Activated T-cell treated with anti-CD3 and anti-CD28 coated beads for 4 hours (primary cell): ENCODE measurements at places on chromosomes 2 and 18.

GRCh38 chr2:179995741-179996515, 11.2 kb downstream of the CWC22 start:
- no peak for DNase-seq

DNA sequence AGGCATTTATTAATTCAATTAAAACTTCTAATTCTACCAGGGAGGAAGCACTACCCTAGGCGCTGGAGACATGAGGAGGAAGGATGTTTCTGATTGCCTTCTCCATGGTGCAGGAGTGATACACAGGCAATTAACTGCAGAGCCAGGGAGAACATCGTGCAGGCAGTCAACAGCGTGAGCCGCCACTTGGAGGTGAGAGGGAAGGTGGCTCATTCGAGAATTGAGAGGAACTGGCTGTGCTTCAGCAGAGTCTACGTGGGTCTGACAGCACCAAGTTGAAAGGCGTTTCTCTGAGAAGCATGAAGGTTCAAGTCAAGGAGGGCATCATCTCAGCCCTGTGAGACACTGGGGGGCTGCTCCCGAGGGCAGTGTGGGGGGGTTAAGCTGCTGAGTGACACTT, 388.7 kb upstream of the MYT1L start:
- DNase-seq: no peak

DNA sequence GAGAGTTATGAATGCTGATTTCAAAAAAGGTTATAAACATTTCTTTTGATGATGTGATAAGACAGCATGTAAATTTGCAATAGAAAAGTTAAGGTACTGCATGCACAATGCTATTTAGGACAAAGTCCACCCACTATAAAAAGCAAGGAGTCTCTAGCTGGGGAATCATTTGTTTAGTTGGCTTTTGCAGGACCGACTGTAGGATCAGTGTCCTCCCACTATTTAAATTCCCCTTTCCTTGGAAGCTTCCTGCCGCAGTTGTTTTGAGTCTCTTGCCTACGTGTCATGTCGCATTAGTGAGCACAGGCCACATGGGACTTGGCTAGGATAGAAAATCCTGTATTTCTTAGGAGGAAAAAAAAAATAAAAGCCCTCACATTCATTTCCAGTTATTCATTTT, 13.1 kb downstream of the QPCT start:
- DNase-seq: no peak

GRCh38 chr2:143125717-143126116, 3.5 kb upstream of the ARHGAP15 start:
- DNase-seq: no peak

GRCh38 chr2:179031731-179032408, 18.1 kb downstream of the CCDC141 start:
- DNase-seq: no peak

DNA sequence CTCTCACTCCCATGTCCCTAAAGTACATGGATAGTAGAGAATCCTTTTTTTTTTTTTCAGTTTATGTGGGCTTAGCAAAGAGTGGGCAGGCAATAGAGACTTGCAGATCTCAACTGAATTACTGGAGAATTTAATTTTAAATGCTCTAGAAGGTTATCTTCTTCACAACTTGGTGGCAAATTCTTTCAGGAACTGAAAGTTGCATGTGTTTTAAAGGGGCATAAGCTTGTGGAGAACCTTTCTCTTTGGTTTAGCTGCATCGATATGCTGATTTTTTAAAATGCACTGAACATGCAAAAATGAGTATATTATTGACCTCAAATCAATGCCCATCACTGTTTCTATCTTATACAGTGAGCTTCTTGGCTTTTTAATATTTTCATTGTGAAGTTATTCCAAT, 24.9 kb upstream of the GALNT3 start:
- DNase-seq: no peak
